CD4-positive, CD25-positive, alpha-beta regulatory T cell (primary cell): ENCODE measurements at places on chromosomes 4 and X.
A peak's percentile ranks its signal among the peaks of the same experiment; 100 is the strongest.

DNA sequence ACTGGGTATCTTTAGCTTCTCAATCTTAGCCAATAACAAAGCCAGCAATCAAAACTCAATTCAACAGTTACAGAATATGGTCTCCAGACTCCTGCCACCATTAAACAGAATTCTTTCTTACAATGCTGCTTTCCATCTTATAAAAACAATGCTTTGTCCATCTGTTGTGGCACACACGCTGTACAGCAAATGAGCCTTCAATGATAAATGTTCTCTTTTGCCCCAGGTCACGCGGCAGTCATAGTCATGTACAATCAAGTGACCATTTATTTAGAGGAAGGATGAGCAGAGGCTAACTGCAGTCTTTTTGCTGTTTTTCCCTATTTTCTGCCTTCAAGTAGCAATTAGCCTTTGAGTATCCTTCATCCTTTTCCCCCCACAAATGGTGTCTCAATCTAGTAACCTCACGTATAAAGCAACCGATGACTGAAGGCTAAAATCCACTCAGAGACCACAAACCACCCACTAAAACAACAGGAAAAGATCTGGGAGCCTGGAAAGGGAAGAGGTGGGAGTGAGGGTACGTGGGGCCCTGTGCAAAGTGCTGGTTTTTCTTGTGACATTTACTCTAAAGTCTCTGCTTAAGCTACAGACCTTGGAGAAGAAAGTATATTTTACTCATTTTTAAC, 24.4 kb downstream of the TRIM2 start:
- DNase-seq: no peak

GRCh38 chr4:31175242-31175910, 455.2 kb downstream of the PCDH7 start:
- DNase-seq: no peak

DNA sequence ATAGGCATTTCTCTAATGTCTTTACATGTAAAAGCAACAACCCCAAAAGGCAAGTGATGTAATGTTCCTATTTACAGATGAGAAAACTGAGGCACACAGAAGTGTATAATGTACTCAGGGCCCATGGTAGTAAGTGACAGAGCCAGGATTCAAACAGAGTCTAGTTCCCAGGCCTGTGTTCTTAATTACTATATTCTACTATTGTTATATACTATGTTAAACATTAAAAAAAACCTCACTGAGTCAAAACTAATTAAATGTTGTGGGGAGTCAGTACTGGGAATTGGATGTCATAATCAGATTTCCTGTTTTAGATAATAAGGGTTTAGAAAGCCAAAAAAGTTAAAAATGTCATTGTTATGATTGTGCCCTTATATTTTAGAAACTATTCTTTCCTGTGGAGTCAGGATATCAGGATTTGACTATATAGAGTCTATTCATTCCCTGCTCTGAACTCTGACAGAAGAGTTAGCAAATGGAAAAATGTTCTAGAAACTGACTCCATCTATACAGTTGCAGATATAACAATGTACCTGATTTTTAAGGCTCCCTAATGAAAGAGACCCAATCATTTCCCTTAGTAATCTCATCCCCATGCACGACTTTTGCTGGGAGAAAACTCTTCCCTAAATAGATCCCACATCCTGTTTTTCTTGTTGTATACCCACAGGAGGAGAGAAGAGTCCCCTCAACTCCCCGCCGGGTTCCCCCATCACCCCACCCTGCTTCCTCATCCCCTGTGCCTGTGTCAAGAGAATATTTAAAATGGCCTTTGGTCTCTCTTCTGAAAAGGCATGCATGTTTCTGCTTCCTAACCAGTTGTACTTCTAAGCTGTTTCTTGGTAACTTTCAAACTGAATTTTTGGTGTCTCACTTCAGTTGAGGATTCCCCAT, 69.7 kb downstream of the REELD1 start:
- DNase-seq: no peak

GRCh38 chrX:150414228-150414627, 51.1 kb downstream of the MAMLD1 start:
- DNase-seq: no peak

DNA sequence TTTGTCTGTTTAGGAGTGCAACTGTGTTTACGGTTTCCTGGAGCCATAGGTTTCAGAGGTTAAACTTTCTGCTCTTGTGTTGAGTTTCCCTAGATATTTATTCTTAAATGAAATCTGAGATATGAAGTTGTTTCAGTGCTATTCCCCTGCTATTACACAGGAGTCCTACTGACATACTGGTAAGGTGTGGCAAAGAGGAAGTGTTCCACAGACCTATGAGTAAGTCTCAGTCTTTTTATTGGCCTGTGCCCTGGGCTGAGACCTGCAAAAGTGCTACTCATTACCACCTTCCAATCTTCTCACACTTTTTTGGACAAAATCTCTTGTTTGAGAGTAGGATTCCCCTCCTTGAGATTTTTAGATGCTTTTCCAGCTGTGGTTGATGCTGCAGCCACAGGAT, 35.6 kb upstream of the MAGEA8 start:
- DNase-seq: no peak

DNA sequence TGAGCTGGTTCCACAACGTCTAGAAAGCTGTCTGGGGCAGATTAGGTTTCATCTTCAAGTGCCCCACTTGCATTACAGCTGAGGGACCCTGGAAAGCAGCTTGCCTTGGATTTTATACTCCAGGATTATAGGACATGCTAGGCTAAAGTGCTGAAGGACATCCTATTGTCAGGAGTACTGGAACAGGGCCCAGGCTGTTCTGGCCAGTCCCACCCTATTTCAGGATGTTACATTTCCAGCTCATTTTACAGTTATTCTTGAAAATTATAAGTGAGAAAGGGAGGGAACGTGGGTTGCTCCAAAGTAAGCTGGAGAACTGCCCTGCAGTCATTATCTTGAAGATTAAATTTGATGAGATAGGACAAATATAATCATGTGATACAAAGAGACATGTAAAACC, 71.0 kb upstream of the UGT8 start:
- DNase-seq: no peak

DNA sequence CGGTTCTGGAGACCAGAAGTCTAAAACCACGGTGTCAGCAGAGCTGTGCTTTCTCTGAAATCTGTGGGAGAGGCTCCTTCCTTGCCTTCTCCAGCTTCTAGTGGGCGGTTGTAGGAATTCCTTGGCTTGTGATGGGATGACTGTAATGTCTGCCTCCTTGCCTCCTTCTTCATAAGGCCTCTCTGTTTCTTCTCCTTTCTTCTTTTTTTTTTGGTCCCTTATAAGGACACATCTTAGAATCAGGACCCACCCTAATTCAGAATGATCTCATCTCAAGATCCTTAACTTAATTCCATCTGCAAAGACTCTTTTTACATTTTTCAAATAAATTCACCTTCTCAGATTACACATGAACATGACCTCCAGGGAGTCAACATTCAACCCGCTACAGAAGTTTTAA, 186.9 kb downstream of the STK32B start:
- no peak for DNase-seq

DNA sequence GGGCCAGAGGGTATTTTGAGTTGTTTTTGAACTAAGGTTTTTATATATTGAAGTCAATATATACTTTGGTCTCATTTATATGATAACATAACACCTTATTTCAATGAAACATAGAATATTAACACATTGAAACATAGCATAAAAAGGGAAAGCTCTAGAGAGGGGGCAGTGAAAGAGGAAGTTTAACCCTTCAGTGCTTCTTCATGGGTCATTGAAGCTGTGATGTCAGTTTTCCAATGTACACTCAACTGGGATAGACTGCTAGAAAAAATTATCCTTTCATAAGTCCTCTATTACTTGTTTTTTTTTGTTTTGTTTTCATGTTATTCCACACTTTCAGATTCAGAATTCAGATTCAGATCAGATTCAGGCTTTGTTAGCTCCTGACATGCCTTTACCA, 442.7 kb downstream of the EPHA5 start:
- DNase-seq: no peak

DNA sequence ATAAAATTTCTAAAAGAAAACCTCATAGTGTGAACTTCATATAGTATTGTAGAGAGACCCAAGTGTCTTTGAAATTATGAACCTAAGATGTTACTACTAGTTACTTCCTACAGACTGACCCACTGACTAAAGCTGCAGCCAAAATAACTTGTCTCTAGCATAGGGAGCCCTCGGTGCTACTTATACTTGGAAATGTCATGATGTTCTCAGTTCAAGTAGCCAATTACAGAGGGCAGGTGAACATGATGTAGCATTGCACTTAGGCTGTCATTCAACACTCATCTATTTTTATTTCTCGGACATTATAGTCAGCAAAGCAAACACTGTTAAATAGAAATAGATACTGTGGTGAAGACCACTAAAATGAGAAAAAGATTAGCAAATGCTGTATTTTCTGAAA, 165.6 kb downstream of the AREG start:
- DNase-seq: no peak

- no peak for DNase-seq
These were observed 220.4 kb downstream of the MAML3 start for GRCh38 chr4:139933541-139933940.

- DNase-seq: no peak
These were observed 265.1 kb upstream of the MAD2L1 start for GRCh38 chr4:120331486-120332370.

DNA sequence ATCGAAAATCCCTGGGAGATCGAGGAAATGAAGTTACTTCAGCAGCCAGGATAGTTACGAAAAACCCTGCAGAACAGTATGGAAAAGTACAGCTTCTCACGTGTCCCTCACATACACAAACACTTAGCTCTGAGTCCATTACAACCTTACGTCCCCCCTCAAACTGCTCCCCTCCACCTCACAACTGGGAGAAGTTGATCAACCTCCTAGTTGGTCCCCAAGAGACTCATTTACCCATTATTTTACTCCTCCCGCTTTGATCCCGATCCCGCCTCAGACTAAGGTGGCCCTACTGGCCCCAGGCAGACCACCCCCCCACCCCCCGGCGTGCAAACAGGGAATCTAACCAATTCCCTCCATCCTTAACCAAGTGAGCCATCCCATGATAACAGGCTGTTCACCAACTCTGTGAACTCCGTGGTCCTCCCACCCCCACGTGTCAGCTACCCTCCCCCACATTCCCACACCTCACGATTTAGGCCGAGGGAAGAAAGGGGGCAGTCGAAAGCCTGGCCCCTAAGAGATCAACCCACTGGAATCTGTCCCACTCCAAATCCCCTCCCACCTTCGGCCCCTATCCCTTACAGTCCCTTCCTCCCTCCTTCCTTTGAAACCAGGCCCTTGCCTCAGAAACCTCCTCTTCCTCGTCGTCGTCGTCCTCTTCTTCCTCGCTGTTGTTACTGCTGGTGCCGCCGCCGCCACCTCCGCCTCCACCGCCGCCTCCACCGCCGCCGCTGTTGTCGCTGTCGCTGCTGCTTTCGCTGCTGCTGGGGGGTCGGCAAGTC, 755 bp downstream of the ANKRD17 start:
- no peak for DNase-seq

DNA sequence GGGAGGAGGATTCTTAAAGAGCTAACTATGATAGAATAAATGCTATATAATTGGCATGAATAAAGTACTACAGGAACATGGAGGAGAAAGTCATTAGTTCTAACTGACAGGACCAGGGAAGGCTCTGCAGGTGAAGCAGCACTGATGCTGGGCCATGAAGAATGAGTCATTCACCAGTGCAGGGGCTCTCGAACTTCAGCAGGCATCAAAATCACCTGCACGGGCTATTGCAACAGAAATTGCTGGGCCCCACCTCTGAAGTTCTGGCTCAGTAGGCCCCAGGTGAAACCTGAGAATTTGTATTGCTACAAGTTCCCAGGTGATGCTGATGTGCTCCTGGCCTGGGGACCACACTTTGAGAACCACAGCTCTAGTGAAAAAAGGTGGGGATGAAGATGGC, 33.7 kb downstream of the TMEM150C start:
- DNase-seq: no peak

GRCh38 chrX:63128509-63128908, 222.6 kb downstream of the SPIN4 start:
- peak; percentile 39 for DNase-seq

DNA sequence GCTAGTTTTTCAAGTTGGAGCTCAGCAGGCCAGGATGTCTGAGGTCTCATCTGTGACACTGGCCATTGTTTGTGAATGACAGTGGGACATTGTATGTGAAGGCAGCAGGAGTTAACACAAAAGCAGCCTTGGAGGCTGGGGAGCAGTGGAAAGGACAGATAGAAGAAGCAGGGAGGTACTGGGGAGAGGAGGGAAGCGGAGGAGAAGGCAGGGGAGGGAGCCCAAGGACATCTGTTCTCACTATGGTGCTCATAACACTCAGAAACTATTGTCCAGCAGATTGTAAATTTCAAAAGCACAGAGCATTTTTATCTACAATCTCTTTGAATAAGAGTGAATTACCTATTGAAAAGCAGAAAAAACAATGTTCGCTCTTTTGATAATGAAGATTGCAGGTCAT, 253.6 kb upstream of the DIPK2B start:
- no peak for DNase-seq

DNA sequence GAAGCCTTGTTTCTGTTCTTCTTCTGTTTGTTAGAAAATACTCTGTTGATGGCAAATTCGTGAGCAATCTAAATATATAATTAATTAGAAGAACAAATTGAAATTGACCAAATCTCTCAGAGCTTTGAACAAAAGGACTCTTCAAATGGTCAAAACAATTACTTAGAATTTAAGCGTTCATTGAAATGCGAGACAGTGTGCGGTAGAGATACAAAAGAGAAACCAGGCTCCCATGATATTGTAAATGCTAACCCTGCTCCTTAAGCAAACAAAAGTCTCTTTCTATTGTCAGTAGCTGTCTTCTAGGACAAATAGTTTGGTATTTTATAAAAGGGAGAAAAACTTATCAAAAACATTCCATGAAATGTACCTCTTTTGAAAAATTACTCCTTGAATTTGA, 453.4 kb upstream of the MAGEB2 start:
- no peak for DNase-seq

- DNase-seq: no peak
These were observed 1.6 kb downstream of the PCDH10 start for GRCh38 chr4:133150486-133151340.

GRCh38 chrX:113305496-113305895, 464.9 kb upstream of the AMOT start:
- DNase-seq: no peak

GRCh38 chr4:20512985-20513384, 187.3 kb upstream of the PACRGL start:
- no peak for DNase-seq

GRCh38 chr4:23235628-23236390, 543.1 kb downstream of the GBA3 start:
- no peak for DNase-seq

- DNase-seq: peak; percentile 90
These were observed at the start of gene TBC1D14 for GRCh38 chr4:6909113-6909969. TBC1D14 (plus strand) TSS chr4:6909826; CDS start chr4:6923390, 13,564 bp downstream.

DNA sequence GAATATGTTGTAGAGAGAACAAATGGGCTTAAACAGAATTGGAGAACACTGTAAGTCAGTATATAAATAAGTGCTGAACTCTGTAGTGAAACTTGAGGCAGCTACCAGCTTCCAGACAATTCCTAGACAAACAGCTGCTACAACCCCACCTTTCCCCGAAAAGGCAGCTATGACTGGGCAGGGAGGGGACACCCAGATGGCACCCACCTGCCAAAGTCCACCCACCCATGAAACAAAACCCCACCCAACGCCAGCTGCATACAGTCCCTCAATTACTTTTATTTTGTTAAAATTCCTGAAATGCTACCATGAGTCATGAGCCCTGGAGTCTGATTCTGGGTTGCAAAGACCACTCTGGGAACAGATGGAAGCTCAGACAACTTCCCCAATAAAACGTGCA, 24.4 kb downstream of the RELL1 start:
- no peak for DNase-seq

GRCh38 chr4:121796283-121796682, 4.8 kb upstream of the EXOSC9 start:
- no peak for DNase-seq

GRCh38 chr4:65880594-65880993, 210.3 kb upstream of the EPHA5 start:
- DNase-seq: no peak

GRCh38 chr4:118076958-118077766, 42.9 kb downstream of the NDST3 start:
- no peak for DNase-seq
